ENCODE measurements at places on chromosomes 1 and 21.

DNA sequence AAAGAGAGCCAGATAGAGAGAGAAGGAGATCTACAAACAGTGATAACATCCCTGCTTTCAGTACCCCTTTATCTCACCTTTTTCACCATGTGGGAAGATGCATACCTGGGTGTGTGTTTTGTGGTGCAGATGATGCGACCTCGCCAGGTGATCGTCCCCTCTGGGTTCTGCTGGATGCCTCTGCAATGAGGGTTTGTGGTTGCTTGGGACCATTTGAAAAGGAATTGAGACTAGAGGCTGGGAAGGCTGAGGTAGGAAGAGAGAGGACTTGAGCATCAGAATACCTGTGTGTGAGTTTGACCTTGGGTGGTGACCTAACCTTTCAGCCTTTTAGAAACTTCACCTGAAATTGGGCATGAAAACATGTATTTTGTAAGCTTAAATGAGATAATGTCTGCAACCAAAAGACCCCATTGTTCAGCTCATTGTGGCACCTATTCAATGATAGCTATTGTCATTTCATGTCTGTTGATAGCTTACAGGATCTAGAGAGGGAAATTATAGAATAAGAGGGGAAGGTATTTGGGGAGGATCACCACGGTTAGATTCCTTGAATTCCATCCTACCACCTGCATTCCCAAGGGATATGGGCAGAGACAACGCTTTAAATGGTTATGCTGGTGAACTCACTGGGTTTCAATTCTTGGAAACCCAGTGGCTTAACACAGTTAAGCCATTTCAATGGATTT, 125.7 kb downstream of the IGSF21 start:
- DNase-seq: no peak
- H3K27ac ChIP-seq: no peak overlapping the region
- no peaks in the 10 kb centered on the region for H3K4me1 ChIP-seq
- H3K27me3 ChIP-seq: peaks cover 54% of the 10 kb centered on the region

GRCh38 chr21:41858466-41859296, 20.5 kb downstream of the PRDM15 start:
- H3K4me3 ChIP-seq: no peak overlapping the region
- peaks cover 15% of the 10 kb centered on the region for H3K36me3 ChIP-seq
- no peak for DNase-seq
- H3K4me1 ChIP-seq: peaks cover 4% of the 10 kb centered on the region
- H3K27me3 ChIP-seq: no peaks in the 10 kb centered on the region
- H3K27ac ChIP-seq: no peak overlapping the region

DNA sequence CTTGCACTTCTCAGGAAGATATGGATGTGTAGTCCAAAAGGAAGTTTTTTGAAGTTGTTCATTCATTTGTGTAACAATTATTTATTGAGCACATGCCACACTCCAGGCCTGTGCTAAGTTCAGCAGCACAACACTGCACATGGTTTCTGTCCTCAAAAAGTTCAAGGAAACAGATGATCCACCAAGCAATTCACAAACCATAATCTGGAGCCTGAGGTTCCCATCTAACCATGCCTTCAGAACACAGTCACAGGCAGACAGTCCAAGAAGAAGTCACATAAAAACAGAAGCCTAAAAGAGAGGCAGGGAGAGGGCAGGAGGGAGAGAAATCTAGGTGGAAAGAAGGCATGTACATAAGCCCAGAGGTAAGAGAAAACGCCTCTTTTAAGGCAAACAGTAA, 1.9 kb downstream of the CD48 start:
- H3K27ac ChIP-seq: no peak overlapping the region
- peaks cover 26% of the 10 kb centered on the region for H3K27me3 ChIP-seq
- H3K4me1 ChIP-seq: no peaks in the 10 kb centered on the region
- no peak overlapping the region for H3K4me3 ChIP-seq
- no peak for DNase-seq

GRCh38 chr1:151501474-151501873, 9.7 kb upstream of the CGN start:
- no peak overlapping the region for H3K4me3 ChIP-seq
- H3K36me3 ChIP-seq: no peaks in the 10 kb centered on the region
- DNase-seq: no peak
- no peaks in the 10 kb centered on the region for H3K27me3 ChIP-seq

DNA sequence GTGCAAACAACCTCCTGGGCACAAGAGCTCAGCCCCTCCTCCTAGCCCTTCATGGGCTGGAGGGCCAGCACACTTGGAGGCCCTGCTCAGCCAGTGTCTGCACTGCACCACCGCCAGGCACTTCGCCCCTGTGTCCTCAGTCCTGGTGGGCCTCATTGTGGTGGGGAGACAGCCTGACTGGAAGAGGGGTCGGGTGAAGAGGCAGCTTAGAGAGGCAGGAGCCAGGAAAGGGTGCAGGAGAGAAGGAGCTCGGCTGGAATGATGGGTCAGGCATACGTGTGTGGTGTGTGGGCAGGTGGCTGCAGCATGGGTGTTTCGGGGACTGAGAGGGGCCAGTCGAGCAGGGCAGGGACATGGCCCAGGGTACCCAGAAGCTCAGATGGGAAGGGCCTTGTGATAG, 4.1 kb downstream of the WNT3A start:
- no peak overlapping the region for H3K4me3 ChIP-seq
- no peaks in the 10 kb centered on the region for H3K36me3 ChIP-seq
- H3K27ac ChIP-seq: peak overlapping the region; percentile 15
- H3K4me1 ChIP-seq: peaks cover 4% of the 10 kb centered on the region
- H3K27me3 ChIP-seq: peaks cover 74% of the 10 kb centered on the region

GRCh38 chr1:176989754-176990153, 174.8 kb downstream of the ASTN1 start:
- peaks cover 22% of the 10 kb centered on the region for H3K4me1 ChIP-seq
- H3K27ac ChIP-seq: no peak overlapping the region
- no peak overlapping the region for H3K4me3 ChIP-seq
- peaks cover 9% of the 10 kb centered on the region for H3K27me3 ChIP-seq
- no peak for DNase-seq
- peaks cover 3% of the 10 kb centered on the region for H3K36me3 ChIP-seq

All from type B pancreatic cell (in vitro differentiated cells).